ENCODE measurements at places on chromosomes 6 and 20.

DNA sequence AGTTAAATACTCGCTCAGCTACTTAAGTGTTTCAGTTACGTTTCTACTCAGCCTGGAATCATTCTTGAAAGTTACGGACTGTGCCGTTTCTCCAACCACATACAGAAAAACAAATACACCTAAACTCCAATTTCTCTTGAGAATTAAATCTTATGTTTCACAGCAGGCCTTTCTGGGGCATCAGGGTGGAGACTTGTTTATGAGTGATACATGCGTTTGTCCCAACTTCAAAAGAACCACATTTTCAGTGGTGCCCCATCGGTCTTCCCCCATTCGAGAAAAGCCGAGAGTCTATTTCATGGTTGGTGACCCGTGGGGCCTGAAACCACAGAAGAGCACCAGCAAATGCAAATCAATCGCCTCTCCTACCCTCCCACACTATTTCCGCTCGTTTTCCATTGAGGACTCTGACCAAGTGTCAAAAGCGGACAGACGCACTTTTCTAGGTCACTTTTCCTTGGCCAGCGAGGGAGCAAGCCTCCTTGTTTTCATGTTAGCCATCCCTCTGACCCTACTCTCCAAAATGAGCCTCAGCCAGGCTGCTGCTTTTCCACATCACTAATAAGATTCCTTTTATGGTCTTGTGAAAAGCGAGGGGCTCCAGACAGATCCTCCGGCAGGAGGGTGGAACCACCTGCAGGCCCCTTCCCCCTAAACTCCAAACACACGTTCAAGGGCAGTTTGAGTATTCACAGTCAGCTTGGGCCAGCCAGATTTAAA lies 3.1 kb downstream of the JAG1 start:
- DNase-seq: no peak

DNA sequence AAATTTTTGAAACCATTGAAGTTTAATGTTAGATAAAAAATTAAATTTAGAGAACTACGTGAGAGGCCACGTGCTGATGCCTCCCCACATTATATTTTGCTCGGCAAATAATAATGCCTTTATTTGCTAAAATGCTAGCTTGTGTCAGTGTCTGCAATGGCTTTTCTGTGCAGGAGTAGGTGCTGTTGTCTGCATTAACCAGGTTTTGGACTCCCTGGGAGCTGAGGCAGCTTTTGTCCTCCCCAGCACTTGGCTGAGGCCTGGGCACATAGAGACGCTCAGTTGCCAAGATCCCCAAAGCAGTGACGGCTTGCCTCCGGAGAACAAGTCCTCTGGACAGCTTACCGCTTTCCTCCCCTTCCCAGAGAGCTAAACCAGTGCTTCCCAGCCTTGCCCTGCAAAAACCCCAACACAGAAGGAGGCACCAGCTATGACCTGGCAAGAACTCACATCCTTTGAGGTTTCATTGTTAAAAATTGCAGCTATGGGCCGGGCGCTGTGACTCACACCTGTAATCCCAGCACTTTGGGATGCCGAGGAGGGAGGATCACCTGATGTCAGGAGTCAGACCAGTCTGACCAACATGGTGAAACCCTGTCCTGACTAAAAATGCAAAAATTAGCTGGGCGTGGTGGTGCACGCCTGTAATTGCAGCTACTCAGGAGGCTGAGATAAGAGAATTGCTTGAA lies 59.9 kb downstream of the KAT14 start:
- no peak for DNase-seq

DNA sequence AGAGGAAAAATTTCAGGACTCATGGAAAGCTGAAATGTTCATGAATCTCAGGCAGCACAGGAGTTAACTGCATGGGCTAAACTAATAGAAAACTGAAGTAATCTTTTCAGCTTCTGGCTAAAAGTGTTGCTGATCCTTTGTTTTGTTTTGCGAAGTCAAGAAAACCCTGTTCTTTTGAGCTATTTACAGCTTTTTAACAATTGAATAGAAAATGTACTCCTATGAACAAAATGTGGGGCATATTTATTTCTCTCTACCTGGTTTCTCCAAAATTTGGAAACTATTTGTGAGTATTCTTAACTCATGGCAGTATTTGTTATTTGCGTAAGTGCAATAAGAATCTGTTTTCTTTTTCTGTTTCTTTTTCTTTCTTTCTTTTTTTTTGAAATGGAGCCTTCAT lies 818.8 kb upstream of the CITED2 start:
- no peak for DNase-seq

GRCh38 chr6:157380458-157380778 lies 572 bp upstream of the ZDHHC14 start:
- no peak for DNase-seq

DNA sequence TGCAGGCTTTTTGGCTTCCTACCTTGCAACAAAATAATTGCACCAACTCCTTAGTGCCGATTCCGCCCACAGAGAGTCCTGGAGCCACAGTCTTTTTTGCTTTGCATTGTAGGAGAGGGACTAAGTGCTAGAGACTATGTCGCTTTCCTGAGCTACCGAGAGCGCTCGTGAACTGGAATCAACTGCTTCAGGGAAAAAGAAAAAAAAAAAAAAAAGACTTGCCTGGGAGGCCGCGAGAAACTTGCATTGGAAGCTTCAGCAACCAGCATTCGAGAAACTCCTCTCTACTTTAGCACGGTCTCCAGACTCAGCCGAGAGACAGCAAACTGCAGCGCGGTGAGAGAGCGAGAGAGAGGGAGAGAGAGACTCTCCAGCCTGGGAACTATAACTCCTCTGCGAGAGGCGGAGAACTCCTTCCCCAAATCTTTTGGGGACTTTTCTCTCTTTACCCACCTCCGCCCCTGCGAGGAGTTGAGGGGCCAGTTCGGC lies 420 bp downstream of the SOX4 start:
- no peak for DNase-seq

DNA sequence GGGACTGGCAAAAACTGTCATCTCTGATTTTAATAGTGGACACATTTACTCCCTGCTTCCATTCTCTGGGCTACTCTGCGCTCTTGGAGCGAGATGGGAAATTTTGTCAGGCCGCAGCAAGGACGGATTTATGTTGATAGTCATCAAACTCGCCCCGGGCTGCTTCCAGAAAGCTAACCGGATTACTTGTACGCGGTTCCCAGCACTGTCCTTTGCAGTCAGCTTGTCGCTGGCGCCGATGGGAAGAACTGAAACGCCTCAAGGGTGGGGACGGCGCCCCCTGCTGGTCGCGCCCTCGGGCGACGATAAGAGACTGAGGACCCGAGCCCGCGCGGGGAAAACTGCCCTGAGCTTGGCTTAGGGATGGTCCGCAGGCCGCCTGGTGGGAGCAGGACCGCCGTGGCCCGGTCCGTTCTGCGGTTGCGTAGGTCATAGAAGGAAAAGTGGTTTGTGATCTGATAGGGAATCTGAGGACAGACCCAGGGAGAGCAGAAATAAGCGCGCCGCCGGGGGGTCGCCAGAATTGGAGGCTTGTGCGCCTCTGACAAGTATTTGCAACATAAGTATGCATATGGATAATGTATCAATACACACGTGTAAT lies 984 bp upstream of the ABT1 start:
- DNase-seq: peak; percentile 93

DNA sequence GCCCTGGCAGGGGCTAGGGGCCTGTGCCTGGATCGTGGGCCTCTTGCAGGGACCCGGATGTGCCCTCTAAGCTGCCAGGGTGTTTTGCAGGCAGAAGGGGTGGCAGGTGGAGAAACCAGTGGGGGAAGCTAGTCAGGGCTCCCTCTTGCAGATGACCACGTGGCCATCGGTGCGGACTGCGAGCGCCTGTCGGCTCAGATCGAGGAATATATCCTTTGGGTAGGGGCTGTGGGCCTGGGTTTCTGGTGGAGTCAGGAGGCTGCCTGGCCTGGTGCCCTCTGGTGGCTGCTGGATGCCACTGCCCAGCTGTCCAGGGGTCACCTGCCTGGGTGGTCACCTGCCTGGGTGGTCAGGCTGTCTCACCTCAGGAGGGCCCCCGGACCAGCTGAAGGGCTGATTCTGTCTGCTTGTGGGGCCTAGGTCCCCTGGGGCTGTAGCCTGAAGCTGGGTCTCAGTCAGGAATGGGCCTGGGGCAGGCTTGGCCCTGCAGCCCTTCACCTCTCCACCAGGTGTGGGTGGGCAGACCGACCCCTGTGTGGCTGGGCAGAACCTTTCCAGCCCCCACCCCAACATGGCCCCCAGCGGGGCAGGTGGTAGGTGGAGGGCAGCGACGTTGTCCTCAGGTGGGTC lies 6.7 kb downstream of the TCEA2 start:
- DNase-seq: peak; percentile 57
